ENCODE measurements at places on chromosomes 2 and 18. TPM values are rescaled to one million over a fixed set of nuclear protein-coding genes. Genes with fewer than 3 reads are reported as not detected.

DNA sequence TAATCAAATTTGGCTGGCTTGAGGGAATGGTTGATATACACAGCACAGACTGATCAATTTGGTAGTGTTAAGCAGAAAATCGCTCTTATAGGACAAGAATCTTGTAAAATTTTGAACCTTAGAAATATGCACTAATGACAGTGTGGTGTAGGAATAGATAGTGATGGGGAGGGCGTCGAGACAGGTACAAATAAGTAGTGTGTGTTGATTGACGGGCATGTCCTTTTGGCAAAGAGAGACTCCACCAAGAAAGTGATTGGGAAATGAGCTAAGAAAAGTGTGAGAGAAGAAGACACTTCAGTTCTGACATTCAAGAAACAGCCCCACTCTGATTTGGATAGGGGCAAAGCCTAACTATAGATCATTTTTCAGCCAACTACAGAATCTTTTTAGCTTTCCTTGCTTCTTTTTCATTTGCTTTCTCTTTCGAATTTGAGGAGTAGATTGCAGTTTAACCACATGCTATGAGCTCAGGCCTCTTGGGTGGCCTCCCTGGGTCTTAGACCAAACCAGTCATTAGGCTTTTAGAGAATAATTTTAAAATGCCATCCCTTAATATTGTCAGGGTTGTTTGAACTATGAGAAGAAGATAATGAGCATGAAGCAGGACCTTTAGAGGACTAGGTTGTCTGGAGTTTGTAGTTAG, 127.1 kb downstream of the CERS6 start:
- no peak for DNase-seq
- no peak overlapping the region for H3K27ac ChIP-seq
- no peak overlapping the region for H3K4me3 ChIP-seq
- no peaks in the 10 kb centered on the region for H3K4me1 ChIP-seq

The ZCCHC2 gene
- 6.9 TPM for total RNA-seq

The LYPD6 gene
- total RNA-seq = 9.0 TPM

DNA sequence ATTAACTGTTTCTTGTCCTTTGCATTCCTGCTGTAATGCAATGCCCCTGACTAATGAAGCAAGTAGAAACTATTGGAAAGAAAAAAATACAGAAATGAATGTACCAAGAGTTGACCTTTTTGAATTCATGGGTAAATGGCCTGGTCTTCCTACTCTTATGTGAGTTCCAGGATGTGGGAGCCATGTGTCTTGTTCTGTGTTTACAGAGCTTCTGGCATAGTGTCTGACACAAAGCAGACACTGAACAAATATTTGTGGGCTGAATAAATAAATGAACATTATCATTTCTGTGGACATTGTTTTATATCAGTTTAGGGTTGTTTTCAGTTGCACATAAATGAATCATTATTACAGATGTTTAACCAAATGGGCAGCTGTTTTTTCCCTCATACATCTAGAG, 155.5 kb downstream of the CD8B2 start:
- H3K27me3 ChIP-seq = no peaks in the 10 kb centered on the region
- DNase-seq = no peak

- H3K27ac ChIP-seq = no peak overlapping the region
- DNase-seq = no peak
- no peaks in the 10 kb centered on the region for H3K36me3 ChIP-seq
- no peak overlapping the region for H3K4me3 ChIP-seq
These were observed 83.3 kb downstream of the INSIG2 start for GRCh38 chr2:118171546-118171945.

DNA sequence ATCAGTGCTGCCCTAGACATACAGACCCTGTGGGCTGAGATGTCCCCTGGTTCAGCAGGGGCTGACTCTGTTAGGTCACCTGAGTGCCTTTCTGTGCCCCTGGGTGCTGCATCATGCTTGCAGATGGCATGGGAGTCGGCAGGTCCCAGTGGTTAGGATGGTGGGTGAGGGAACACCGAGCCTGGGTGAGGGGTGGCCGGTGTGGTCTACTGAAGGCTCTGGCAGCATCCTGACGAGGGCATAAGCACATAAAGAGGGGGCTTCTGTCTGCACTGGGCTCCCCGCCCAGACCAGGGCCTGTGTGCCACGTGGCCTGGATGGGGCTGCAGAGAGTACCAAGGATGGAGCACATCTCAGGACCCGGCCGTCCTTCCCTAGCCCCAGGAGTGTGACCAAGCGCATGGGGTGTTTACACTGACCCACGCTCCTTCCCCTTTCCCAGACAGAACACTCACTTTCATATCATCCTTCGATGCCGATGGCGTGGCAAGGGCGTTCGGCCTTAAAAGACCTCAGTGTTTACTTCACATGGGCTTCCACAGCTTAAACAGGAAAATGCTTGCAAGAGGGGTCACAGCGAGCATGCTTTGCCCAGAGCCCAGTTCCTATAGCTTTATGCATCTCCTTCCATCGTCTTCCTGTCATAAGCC, 115.1 kb downstream of the STPG4 start:
- no peak for DNase-seq
- H3K4me1 ChIP-seq = peaks cover 89% of the 10 kb centered on the region
- peak overlapping the region; percentile 95 for H3K27ac ChIP-seq
- H3K27me3 ChIP-seq = no peaks in the 10 kb centered on the region
- peaks cover 1% of the 10 kb centered on the region for H3K36me3 ChIP-seq

The C2orf68 gene
- 54.5 TPM for total RNA-seq

DNA sequence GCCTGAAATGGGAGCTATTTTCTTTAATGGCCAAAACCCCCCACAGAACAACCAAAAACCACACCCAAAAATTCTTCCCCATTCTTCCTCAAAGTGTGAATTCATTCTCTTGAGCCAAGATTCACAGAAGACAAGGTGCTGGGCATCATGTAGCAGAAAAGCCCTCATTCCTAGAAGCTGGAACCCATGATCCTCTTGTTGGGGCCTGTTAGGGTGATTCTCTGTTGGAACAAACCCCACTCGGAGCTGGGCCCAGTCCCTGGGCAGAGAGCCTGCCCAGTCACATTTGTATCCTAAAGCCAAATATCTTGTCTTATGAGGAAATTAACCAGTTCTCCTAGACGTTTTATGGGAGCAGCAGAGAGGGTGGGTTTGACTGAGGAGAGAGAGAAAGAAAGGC, 22.8 kb upstream of the VPS4B start:
- no peak for DNase-seq
- H3K4me1 ChIP-seq = no peaks in the 10 kb centered on the region
- no peaks in the 10 kb centered on the region for H3K36me3 ChIP-seq
- H3K4me3 ChIP-seq = no peak overlapping the region
- H3K27ac ChIP-seq = no peak overlapping the region

DNA sequence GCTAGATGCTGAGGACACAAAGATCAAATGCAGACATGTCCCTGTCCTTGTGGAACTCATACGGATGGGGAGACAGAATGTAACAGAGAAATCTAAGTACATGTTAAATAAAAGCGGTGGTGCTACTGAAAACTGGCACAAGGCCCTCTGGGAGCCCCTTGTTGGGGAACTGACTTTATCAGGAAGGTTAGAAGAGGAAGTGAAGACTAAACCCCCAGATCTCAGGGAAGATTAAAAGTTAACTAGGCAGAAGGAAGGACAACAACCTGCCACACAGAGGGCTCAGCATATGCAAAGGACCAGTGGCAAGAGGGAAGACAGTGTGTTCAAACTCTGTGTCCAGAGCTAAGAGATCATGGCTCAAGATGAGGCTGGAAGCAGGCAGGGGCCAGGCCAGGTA, 4.8 kb downstream of the CACNB4 start:
- H3K4me1 ChIP-seq = no peaks in the 10 kb centered on the region
- H3K36me3 ChIP-seq = no peaks in the 10 kb centered on the region

The TMEM182 gene
- total RNA-seq = 13.6 TPM

GRCh38 chr2:84686783-84687476, 170.6 kb downstream of the DNAH6 start:
- no peaks in the 10 kb centered on the region for H3K27me3 ChIP-seq
- H3K4me1 ChIP-seq = 0 out of 2 replicates have a peak, but pooled peaks cover 6% of the 10 kb centered on the region
- no peak overlapping the region for H3K4me3 ChIP-seq
- no peaks in the 10 kb centered on the region for H3K36me3 ChIP-seq

The SLC5A7 gene
- not detected for total RNA-seq

- H3K4me1 ChIP-seq = no peaks in the 10 kb centered on the region
- no peak overlapping the region for H3K27ac ChIP-seq
- no peak for DNase-seq
- no peaks in the 10 kb centered on the region for H3K27me3 ChIP-seq
- H3K36me3 ChIP-seq = peaks cover 1% of the 10 kb centered on the region
These were observed 18.4 kb downstream of the MREG start for GRCh38 chr2:215994911-215995310.

GRCh38 chr2:191252699-191253098, 7.5 kb downstream of the MYO1B start:
- no peak overlapping the region for H3K27ac ChIP-seq
- H3K36me3 ChIP-seq = no peaks in the 10 kb centered on the region
- no peak overlapping the region for H3K4me3 ChIP-seq
- peaks cover 51% of the 10 kb centered on the region for H3K4me1 ChIP-seq

The AMER3 gene
- total RNA-seq = 0.79 TPM

DNA sequence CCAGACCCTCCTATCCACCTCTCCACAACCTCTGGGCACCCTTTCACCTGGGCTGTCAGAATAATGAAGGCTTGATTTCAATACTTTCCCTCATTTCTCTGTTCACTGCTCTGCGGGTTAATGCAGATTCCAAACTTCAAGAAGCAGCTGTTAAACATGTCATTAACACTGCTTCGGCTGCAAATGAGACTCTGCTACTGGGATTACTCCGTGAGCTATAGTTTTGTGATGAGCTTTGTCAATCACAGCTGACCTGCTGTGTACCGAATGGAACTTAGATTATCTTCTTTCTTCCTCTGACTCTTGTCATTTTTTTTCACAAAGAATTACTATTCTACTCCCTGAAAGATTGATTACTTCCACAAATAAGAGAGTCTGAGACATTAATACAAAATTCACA, 160.5 kb downstream of the TMEM182 start:
- no peaks in the 10 kb centered on the region for H3K36me3 ChIP-seq
- H3K27me3 ChIP-seq = no peaks in the 10 kb centered on the region
- DNase-seq = no peak
- no peaks in the 10 kb centered on the region for H3K4me1 ChIP-seq

DNA sequence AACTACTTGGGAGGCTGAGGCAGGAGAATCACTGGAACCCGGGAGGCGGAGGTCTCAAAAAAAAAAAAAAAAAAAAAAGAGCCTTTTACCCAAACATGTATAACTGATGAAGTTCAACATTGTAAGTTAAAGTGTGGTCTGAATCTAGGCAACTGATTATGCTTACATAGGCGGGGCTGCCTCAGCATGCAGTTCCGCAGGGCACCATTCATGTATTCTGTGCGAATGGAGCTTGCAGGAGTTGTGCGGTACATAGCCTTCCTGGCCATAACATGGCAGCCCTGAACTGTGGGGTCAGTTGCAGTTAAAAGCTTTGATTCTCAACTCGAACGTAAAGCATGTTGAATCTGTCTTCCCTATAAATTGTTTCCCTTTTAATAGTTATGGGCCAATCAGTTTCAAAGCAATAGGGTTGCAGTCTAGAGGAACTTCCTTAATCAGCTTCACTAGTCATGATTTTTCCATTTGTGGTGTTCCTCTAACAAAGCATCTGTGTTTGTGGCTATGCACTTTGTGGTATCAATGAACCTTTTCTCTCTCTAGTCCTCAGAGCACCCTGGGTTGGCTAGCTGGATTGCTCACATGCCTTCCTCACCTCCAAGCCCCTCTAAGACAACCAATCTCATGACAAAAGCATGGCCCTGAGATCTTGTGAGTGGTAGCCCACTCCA, 30.6 kb upstream of the CEP68 start:
- no peak for DNase-seq
- no peaks in the 10 kb centered on the region for H3K27me3 ChIP-seq
- peaks cover 18% of the 10 kb centered on the region for H3K4me1 ChIP-seq
- H3K36me3 ChIP-seq = no peaks in the 10 kb centered on the region
- no peak overlapping the region for H3K4me3 ChIP-seq

GRCh38 chr18:6624271-6624660, 105.2 kb upstream of the ARHGAP28 start:
- H3K36me3 ChIP-seq = no peaks in the 10 kb centered on the region
- H3K4me3 ChIP-seq = no peak overlapping the region
- no peak for DNase-seq
- no peaks in the 10 kb centered on the region for H3K27me3 ChIP-seq

DNA sequence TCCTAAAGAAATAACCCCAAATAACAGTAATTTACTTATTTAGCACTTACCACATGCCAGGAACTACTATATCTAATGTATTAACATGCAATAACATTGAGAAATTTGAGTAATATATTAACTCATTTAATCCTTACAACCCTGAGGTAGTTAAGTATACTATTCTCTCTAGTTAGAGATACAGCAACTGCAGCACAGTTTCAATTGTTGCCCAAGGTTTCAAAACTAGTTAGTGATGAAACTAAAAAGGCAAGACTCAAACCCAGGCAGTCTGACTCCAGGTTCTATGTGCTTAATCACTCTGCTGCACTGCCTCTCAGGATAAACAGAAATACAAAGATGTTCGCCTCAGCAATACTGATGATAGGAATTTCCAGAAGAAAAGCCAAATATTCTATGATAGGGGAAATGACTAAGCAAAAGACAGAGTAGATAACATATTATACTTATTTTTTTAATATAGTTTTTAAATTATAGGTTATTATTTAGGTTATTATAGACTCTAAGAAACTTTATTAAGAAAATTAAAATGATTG, 88.0 kb downstream of the SS18 start:
- no peaks in the 10 kb centered on the region for H3K27me3 ChIP-seq
- DNase-seq = no peak
- no peaks in the 10 kb centered on the region for H3K36me3 ChIP-seq

- DNase-seq = no peak
- H3K27ac ChIP-seq = no peak overlapping the region
- H3K4me3 ChIP-seq = no peak overlapping the region
- H3K27me3 ChIP-seq = no peaks in the 10 kb centered on the region
- 0 out of 2 replicates have a peak, but pooled peaks cover 2% of the 10 kb centered on the region for H3K4me1 ChIP-seq
These were observed 69.4 kb upstream of the TAF1B start for GRCh38 chr2:9773903-9774239.

GRCh38 chr2:224875153-224875552, 159.0 kb upstream of the CCDC195 start:
- H3K36me3 ChIP-seq = no peaks in the 10 kb centered on the region
- no peaks in the 10 kb centered on the region for H3K27me3 ChIP-seq

GRCh38 chr2:231640641-231641111, 48.0 kb downstream of the TEX44 start:
- no peaks in the 10 kb centered on the region for H3K27me3 ChIP-seq
- peaks cover 8% of the 10 kb centered on the region for H3K4me1 ChIP-seq
- H3K36me3 ChIP-seq = no peaks in the 10 kb centered on the region
- DNase-seq = peak; percentile 15
- no peak overlapping the region for H3K4me3 ChIP-seq

DNA sequence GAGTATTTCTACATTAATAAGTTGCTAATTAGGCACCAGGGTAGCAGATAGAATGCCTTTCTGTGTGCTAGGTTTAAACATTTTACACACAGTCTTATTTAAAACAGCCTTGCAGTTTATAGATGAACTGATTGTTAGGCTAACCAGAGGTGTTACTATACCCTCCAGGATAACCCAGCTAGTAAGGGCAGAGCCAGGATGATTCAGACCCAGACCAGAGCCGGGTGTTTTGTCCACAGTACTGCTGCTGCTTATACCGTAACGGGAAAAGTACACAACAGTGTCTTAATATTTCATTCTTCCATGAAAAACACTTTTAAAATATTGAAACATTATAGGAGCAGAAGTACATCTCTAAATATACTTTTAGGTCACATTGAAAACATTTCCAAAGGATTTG, 82.7 kb downstream of the MALT1 start:
- H3K4me3 ChIP-seq = no peak overlapping the region
- H3K4me1 ChIP-seq = no peaks in the 10 kb centered on the region
- DNase-seq = no peak
- no peaks in the 10 kb centered on the region for H3K36me3 ChIP-seq
- H3K27ac ChIP-seq = no peak overlapping the region
- H3K27me3 ChIP-seq = no peaks in the 10 kb centered on the region

Data from Caco-2 (cell line).